ENCODE measurements at places on chromosomes 12 and 14.

DNA sequence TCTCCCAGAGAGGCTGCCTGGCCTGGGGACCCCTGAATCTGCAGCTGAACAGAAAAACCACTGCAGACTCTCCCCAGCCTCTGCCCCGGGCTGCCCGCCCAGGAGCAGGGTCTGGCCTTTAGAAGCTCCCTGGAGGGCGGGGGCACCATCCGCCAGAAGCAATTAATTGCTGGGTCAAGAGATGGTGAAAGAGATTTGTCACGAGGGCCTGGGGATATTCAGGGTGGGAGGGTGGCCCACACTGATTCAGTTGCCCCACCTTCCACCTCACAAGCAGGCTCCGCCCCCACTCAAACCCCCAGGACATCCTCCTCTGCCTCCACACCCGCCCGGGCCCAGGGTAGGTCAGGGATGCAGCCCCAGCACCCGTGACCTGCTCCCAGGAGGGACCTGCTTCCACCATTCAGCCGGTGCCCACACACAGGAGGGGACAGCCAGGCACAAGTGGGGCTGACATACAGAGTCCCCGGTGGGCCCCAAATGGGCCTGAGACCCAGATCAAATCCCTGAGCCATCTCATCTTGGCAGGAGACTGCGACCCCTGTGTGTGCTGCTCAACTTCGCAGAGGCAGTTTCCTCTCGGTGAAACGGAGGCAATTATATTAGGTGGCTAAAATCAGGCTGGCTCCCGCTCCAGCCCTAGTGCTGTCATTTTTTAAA, 23.0 kb downstream of the NCOR2 start:
- DNase-seq, result no peak

DNA sequence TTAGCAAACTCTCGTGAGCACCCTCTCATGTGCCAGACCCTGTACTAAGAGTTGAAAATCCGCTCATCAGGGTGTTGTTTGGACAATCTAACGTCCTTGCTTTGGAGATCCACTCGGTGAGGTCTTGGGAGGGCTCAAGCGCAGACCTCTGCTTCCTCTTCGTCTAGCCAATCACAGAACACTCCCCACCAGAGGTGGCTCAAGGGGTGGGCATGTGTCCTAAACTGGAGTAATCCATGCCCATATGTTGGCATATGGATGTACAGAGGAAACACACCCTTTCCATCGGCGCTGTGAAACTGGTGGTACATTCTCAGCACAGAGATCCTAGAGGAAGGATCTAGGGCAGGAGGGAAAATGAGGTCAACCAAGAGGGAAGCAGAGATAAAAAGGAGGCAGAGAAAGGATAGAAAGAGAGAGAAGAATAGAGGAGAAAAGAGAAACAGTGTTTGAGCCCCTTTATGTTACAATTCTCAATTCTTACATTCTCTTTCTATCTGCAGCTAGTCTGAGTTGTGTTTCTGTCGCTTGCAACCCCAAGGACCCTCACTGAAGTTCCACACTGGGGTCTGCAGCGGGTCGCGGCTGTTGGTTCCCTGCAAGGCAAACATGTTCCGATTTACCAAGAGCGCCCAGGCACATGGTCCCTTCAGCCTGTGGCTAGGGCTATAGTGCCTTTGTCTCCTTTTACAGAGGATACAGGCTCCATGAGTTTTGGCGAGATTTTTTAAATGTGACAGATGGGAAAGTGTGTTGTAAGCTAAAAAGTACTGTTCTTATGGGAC, 40.5 kb downstream of the DLK1 start:
- no peak for DNase-seq

DNA sequence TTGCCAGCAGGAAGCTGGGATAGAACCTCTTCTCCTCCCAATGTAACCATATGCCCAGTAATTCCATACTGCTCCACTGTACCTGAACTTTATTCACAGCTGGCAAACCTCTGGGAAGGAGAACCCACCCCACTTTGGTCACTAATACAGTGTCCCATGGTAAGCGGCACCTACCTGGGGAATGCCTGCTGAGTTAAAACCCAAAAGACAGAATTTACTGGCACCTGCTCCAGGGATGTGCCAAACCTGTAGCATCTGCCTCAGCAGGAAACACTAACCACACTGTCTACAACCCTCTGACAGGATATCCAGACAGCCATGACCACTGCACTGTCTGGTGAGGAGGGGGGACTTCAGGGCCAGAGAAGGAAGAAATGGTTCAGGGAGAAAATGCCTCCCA, 26.6 kb downstream of the DDX24 start:
- no peak for DNase-seq

DNA sequence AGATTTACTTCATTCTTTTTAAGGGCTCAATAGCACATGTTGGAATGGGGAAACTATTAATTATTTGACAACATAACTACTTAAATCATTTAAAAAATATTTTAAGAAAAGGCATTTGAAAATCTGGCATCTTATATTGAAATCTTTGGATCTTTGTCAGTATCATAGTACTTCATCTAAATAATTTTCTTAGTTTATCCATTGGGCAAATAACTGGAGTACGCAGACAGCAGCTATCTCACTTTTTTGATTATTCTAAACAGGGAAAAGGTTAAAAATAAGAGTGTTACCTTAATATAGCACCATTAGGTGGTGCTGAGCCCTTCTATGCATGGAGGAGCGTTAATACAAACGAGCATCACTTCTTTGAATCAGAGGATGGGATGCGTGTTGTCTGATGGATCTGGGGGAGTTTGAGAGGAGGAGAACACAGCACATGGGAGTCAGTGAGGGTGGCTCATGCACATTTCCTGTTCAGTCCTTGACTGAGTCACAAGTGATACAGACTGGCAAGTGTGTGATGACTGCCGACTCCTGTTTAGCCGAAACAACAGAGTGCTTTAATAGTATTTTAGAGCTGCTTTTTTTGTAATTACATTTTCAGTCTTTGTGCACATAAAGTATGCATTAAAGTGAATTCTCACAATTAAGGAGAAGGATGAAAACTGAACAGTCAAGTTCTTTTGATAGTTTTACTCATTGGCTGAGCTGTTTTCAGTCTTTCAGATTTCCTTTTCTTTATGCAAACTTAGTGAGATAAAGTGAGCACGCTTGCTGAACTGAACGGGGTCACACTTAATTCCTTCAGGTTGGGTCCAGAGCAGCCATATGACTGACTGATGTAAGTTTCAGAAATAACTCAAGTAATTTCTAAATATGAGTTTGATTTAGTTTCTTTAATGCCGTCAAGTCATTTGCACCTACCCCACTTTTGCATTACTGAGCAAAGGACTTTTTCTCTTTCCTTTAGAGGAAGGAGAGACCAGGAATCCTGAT, 92.7 kb downstream of the DIP2B start:
- peak; percentile 46 for DNase-seq

DNA sequence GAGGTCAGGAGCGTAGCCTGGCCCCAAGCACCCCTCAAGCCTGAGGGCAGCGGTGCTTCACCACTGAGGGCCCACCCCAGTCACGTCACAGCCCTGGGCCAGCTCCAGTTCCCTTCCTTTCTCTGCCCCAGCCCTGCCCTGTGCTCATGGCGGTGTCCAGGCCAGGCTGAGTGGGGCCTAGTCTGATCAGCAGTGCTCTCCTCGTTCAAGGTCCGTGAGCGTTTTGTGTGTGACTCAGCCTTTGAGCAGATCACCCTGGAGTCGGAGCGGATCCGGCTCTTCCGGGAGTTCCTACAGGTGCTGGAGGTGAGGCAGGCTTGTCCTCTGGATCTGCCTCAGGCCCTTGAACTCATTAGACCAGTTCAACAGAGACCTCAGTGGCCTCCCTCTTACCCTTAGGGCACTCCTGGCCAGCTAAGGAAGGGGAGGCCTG, 19.0 kb downstream of the PRPF40B start:
- DNase-seq, result no peak

- no peak for DNase-seq
These were observed 19.2 kb upstream of the MGAT4C start for GRCh38 chr12:86275356-86275755.

- no peak for DNase-seq
These were observed 25.4 kb downstream of the CDC42BPB start for GRCh38 chr14:103031956-103032355.

GRCh38 chr12:53688134-53688533, 12.3 kb upstream of the ATP5MC2 start:
- DNase-seq, result no peak

GRCh38 chr12:94272280-94272679, 123.9 kb downstream of the PLXNC1 start:
- no peak for DNase-seq

- no peak for DNase-seq
These were observed 2.3 kb downstream of the SPPL3 start for GRCh38 chr12:120901818-120902217.

- DNase-seq, result no peak
These were observed 592.5 kb upstream of the FLRT2 start for GRCh38 chr14:84937449-84937848.

DNA sequence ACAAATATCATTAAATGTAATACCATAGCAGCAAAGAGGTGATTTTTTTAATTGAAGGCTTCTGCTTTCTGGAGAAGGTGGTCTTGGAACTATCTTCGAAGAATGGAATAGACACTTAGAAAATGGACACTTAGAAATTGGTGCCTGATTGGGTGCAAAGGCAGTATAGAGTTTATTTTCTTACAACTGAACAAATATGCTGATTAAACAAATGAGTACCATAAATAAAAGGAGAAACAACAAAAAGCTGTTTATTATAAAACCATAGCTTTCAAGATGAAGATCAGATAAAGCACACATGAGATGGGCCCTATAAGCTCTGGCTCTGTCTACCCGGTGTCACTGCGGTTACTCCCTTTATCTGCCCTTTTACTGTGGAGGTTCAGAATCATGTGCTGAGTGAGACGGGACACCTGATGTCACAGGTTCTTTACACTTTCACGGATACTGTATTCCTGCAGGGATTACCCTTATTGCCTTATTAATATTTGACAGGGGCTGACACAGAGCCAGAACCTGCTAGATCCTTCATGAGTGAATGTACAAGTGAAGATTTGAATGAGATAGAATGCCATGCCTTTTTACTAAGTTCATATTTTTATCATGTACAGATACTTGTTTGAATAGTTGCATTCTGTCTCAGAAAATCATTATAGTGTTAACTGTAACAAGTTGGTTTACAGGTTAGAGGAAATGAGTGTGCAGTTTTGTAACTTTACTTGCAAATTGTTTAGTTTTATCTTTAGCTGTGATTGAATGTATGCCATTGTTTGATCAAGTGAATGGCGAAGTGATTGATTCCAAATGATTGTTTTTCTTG, 477.5 kb upstream of the RGS6 start:
- DNase-seq, result no peak

- no peak for DNase-seq
These were observed 16.4 kb upstream of the PLD4 start for GRCh38 chr14:104908303-104908702.

DNA sequence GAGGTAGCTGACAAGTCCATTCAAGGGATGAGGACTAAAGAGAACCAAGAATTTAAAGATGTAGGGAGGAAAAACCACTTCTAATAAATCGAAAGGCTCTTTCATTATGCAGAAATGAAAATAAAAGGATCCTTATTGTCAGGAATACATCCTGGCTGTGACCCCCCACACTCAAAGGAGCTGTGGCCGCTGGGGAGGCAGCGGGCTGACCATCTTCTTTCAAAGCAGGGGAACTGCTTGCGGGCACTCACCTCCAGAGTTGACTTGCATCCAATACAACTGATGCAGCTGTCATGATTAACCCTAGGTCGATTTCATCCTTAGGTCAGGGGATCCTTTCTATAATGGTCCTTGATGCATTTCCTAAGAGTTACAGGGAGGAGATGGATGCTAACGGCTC, 35.3 kb downstream of the TRAFD1 start:
- DNase-seq, result no peak

DNA sequence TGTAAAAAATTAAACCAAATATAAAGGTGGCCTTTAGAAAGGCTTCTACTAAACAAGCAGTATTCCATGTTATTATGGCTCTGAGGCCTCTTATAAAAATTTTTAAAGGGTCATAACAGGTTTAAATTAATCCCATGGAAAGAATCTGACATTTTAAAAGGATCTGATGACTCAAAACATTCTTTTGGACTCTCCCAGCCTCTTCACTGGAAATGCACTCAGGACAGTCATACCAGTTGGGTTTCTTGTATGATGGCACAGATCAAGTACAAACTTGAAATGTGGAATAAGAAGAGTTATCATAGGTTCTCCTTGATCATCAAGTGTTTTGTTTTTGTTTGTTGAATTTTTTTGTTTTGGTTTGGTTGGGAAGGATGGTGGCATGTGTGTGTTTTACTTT, 50.8 kb downstream of the PPP2R5E start:
- no peak for DNase-seq

- no peak for DNase-seq
These were observed 26.0 kb downstream of the GEMIN2 start for GRCh38 chr14:39140170-39140569.
